Urinary bladder (tissue), 4 donors: ENCODE measurements at places on chromosomes 11 and 22.

DNA sequence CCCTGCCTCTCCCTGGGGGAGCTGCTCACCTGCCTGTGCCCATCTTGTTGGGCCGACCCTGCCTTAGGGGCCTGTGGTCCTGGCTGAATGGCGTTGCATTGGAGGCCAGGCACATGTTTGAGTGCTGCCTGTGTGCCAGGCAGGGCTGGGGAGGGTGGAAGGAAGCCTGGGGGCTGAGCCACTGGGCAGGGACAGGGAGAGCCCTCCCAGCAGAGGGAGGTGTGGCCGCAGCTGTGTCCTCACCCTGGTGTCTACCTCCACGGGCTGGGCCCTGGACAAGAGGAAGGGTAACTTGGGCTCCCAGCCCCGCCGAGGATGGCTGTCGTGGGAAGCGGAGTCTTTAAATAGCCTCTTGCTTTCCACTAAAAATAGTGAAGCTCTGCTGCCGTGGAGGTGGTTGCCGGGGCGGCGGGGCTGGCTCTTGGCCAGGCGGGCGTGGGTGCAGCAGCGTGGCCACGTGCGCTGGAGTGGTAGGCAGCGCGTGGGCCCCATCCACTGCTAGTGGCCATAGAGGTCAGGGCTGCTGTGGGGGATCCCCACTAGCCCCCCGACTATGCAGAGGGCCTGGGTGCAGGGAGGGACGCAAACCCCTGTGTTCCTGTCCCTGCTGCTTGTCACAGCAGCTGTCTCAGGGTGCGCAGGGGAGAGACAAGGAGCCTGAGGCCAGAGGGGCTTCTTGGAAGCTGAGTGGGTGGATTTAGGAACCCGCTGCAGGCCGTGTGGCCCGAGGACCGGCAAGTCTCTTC, 6.2 kb downstream of the ZDHHC8 start:
- no peak for DNase-seq

GRCh38 chr11:75263944-75264349, 23.4 kb downstream of the TPBGL start:
- no peak for DNase-seq

- no peak for DNase-seq
Measured at GRCh38 chr11:110573411-110573810, 138.8 kb downstream of the ARHGAP20 start.

- DNase-seq = peak; percentile 89
Measured at GRCh38 chr11:130434521-130435223, 6.3 kb upstream of the ADAMTS8 start.

GRCh38 chr22:19763458-19764298, 3.1 kb downstream of the TBX1 start:
- no peak for DNase-seq

- no peak for DNase-seq
Measured at GRCh38 chr11:121437018-121437685, 15.0 kb upstream of the SORL1 start.

GRCh38 chr11:15670520-15671070, 555.9 kb downstream of the INSC start:
- DNase-seq = no peak

GRCh38 chr11:86143087-86144030, 74.5 kb upstream of the PICALM start:
- DNase-seq = no peak

DNA sequence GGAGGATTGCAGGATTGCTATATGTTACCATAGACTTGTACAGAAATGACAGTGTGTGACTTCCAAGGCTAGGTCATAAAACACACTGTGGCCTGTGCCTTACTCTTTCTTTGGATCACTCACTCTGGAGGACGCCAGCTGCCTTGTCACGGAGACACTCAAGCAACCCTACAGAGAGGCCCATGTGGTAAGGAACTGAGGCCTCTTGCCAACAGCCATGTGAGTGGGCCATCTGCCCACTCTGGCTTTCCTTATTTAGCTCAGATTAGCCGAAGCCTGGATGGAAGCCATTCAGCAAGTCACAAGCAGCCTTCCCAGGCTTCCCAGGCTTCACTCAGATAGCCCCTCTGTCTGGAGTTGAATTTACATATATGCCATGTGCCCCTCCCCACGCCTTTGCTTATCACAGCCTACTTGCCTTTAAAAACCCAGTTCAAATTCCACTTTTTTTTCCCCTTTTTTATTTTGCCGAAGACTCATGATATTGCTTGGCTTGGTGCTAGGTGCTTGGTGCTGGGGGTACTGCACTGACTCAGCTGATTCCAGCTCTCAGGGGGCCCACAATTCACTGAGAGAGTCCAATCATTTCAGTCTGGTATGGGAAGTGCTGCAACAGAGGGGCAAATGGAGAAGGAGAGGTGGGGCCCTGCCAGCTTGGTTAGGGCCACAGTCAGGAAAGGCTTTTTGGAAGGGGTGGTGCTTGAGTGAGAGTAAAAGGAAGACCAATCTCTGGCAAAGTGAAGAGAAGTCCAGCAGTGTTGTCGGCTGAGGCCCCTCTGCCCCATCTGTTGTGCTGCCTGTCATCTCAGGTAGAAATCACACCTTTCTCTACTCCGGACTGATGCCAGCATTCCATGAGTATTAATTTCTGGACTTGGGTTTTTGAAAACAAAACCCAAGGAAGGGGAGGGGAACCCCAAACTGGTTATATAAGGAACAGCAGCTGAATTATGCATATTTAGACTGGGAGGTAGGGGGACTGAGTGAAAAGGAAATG, 14.5 kb upstream of the P4HA3 start:
- no peak for DNase-seq

DNA sequence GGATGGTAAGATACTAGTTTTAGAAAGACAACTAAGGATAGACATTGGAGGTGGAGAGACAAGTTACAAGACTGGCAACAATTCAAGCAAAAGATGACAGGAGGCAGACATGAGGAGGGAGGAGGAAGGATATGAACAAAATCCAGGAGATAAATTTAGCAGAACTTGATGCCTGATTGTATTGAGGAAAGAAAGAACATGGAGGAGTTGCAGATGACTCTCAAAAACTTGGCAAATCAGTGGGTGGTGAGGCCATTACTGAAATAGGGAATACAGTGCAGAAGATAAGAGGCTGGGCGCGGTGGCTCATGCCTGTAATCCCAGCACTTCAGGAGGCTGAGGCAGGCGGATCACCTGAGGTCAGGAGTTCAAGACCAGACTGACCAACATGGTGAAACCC, 2.7 kb upstream of the UPB1 start:
- no peak for DNase-seq

GRCh38 chr11:10076458-10077141, 217.4 kb downstream of the SBF2 start:
- DNase-seq = no peak

DNA sequence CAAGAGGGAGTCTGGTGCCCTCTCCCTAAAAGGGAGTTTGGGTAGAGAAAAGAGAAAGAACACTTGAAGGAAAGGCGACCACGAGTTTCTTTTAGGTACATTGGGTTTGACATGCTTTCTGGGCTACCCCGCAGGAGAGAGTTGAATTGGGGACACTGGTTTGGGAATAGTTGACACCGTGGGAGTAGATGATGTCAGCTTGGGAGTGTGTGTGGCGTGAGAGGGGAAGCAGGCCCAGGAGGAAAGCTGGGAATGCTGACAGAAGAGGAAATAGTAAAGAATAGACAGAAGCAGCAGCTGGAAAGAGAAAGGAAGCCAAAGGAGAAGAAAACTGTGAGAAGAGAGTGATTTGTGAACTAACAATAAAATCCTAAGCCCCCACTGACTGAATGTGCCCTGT, 442.9 kb downstream of the DYNC2H1 start:
- DNase-seq = no peak

GRCh38 chr11:35330931-35331330, 88.4 kb downstream of the SLC1A2 start:
- no peak for DNase-seq

DNA sequence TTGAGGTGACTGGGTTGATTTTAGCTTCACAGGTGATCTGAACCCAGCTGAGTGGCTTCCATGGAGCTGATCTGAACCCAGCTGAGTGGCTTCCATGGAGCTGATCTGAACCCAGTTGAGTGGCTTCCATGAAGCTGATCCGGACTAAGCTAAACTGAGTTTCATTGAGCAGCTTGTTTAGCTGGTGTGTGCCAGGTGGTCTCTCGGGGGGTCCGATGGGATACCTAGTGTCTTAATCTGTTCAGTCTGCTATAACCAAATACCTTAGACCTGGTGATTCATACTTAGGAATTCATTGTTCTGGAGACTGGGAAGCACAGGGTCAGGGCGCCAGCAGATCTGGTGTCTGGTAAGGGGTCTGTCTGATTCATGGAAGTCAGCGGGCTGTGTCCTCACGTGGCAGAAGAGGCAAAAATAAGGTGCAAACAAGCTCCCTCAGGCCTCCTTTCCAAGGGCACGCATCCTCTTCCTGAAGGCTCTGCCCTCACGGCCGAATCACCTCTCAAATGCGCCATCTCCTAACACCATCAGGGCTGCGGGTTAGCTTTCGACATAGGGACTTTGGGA, 52.5 kb upstream of the KCNQ1OT1 start:
- no peak for DNase-seq

- no peak for DNase-seq
Measured at GRCh38 chr22:49317369-49317768, 510.3 kb downstream of the BRD1 start.

DNA sequence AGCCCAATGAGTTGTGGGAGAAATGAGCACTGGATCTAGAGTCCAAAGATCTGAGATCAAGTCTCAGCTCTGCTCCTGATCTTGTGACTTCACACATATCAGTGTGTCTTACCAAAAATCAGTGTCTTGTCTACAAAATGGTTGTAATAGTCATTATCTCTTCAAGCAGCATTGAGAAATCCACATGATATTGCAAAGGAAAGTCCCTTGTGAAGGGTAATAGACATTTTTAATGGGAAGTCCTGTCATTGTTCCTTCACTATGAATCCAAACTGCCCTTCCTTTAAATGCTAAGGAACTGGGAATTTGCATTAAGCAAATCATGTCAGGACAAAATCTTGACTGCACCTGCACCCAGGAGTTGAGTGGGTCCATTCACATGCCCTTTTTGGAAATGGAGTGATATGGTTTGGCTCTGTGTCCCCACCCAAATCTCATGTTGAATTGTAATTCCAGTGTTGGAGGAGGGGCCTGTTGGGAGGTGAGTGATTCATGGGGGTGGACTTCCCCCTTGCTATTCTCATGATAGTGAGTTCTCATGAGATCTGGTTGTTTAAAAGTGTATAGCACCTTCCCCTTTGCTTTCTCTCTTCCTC, 51.1 kb downstream of the COMMD9 start:
- no peak for DNase-seq

GRCh38 chr11:1167751-1168231, 10.0 kb downstream of the MUC5AC start:
- no peak for DNase-seq

GRCh38 chr11:100612766-100613165, 74.3 kb upstream of the ARHGAP42 start:
- DNase-seq = no peak

DNA sequence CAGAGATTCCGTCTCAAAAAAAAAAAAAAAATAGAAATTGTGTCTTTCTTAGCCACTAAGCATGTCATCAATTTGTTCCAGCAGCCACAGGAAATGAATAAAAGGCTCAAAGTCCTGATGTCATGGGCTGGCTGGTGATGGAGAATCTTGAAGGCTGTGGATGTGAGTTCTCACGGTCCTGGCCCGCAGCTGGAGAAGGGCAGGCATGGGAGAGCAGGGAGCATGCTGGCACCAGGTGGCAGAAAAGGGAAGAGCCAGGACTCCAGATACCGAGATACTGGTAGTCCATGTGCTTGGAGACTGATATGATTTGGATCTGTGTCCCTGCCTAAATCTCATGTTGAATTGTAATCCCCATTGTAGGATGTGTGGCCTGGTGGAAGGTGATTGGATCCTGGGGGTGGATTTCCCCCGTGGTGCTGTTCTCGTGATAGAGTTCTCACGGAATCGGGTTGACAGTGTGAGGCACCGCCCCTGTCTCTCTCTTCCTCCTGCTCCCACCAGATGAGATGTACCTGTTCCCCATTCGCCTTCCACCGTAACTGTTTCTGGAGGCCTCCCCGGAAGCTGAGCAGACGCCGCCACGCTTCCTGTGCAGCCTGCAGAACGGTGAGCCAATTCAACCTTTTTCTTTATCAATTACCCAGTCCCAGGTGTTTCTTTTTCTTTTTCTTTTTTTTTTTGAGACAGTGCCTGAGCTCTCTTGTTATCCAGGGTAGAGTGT, 18.1 kb downstream of the MRGPRD start:
- DNase-seq = no peak

GRCh38 chr11:105162506-105162905, 22.9 kb upstream of the CARD18 start:
- no peak for DNase-seq

DNA sequence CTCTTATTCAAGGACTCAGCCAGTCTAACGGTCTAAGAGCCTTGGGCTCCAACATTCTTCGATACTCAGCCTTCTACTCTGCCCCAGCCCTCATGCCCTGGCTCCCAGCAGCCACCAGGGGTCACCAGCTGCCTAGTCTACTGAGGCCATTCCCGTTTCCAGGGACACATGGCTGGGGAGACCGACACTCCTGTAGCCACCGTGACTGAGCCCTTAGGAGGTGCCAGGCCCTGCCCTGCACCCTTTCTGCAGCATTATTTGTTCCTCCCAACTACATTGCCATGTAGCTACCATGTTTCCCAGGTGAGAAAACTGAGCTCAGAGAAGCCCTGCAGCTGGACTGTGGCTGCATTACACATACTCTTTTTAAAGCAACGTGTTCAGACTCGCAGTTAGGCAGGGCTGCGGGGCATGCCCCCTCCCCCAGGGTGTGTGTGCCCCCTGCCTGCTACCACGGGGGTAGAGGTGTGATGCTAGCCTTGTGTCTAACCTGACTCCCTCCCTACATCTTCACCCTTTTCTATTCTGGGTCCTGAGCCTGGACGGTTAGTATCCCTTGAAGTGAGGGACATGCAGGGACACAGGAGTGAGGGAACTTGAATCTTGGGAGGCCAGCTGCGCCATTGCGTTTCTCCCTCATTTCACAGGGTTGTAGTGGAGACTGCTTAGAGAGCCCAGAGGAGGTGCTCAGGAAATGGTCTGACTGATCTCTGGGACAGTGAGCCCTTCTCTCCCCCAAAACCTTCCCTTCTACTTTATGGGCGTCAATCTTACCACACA, 17.5 kb downstream of the ATG16L2 start:
- peak; percentile 43 for DNase-seq

- DNase-seq = peak; percentile 26
Measured at GRCh38 chr22:25488244-25489020, 76.0 kb upstream of the GRK3 start.

GRCh38 chr11:1125803-1126202, 31.9 kb upstream of the MUC5AC start:
- DNase-seq = no peak

GRCh38 chr11:64854534-64855502, 10.4 kb upstream of the CDC42BPG start:
- no peak for DNase-seq

GRCh38 chr11:38460896-38461295, 1862.9 kb upstream of the RAG2 start:
- DNase-seq = peak; percentile 89
